CD14-positive monocyte (primary cell): ENCODE measurements at places on chromosomes 1 and 21.

GRCh38 chr1:203041351-203041932 is 15.2 kb downstream of the PPFIA4 start:
- DNase-seq, result no peak

- DNase-seq, result no peak
These were observed 384.8 kb upstream of the PROX1 start for GRCh38 chr1:213602796-213603486.

- no peak for DNase-seq
These were observed 139.6 kb downstream of the BRINP2 start for GRCh38 chr1:177310326-177310725.

- no peak for DNase-seq
These were observed 648.2 kb downstream of the SMYD3 start for GRCh38 chr1:245858722-245859492.

GRCh38 chr1:76262601-76263000 is 188.1 kb downstream of the ST6GALNAC3 start:
- no peak for DNase-seq

- no peak for DNase-seq
These were observed 117.1 kb downstream of the DSCAM start for GRCh38 chr21:40729761-40730425.

- DNase-seq, result peak; percentile 82
These were observed 118.2 kb upstream of the HOOK1 start for GRCh38 chr1:59696421-59697115.

GRCh38 chr1:110120960-110121561 is 8.8 kb downstream of the UBL4B start:
- DNase-seq, result no peak

DNA sequence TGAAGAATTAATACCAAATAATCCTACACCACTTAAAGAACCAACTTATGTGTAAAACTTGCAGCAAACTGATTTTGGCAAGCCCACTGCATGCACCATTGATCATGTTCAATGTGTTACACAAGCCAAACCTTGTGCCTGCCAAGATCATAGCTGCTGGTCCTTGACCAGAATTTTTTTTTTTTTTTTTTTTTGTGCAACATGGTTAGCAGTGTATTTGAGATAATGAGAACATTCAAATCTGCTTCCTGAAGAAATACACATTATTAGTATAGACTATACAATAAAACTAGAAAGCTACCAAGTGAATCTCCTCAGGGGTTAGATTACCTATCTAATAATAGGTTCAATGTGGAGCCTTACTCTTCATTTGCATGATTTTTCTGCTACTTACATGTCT is 421.0 kb downstream of the MRPL39 start:
- no peak for DNase-seq

DNA sequence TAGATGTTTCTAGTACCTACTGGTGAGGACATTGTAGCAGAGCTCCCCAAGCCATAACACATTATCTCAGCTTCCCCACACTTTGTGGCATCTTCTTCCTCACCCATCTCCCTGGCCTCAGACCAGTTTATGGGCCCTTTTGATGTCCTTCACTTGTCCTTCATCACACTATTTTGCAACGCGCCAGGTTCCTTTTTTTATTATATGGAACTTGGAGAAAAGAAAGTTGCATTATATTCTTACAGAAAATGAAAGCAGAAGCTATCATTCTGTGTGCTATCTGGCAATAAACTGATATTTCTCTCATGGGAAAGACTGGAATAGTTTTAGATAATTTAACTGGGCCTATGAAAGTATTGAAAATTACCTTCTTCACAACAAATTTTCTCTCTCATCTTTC is 196.9 kb upstream of the ETV3 start:
- DNase-seq, result peak; percentile 18

- no peak for DNase-seq
These were observed 164.9 kb upstream of the PKN2 start for GRCh38 chr1:88519156-88519555.
